Cerebellar cortex (tissue), 1 donor: ENCODE measurements at places on chromosomes 12 and 14.
A peak's percentile ranks its signal among the peaks of the same experiment; 100 is the strongest.

- DNase-seq = no peak
Measured at GRCh38 chr12:131861261-131862083, 33.0 kb upstream of the ULK1 start.

DNA sequence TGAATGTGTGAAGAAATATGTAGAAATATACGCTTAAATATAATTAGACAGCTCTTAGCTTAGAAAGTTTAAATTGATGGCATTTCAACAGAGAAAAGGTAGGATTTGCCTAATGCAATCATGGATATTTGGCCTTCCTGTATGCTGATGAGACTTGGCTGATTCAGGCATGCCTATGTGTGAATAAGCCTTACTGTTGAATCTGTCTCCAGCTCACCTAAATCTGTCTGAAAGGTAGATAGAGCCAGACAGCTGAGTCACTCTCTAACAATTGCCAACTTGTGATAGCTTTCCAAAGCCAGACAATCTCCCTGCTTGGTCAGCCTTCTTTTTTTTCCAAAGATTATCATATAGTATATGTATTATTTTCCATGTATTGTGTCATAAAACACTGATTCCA, 92.8 kb upstream of the FLRT2 start:
- DNase-seq = no peak

DNA sequence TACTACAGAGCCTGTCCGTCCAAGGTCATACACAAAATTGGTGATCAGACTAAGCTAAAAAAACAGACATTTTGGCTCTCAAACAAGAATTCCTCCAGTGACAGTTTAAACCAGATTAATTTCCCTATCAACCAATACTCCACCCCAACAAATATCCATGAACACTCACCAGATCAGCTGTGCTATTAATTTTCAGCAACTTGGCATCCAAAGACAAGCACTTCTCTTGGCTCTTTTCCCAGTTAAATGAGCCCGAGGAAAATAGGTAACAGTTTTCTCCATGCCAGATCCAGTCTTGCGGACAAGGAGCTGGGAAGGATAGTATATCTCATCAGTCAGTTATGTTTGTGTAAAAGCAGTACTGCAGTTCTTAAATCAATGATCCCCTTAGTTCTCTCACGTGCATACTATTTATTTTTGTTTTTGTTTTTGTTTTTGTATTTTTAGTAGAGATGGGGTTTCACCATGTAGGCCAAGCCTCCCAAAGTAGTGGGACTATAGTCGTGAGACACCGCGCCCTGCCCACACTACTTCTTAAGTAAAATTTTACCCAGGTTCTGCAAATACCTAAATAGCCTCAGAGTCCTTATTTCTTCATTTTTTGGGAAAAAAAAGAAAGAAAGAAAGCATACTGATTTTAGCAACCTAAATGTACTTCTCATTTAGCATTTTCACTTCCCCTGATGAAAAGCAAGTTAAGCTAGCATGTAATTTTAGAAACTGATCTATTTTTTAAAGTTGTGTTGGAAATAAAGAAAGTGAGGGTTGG, 11.1 kb downstream of the OLR1 start:
- DNase-seq = peak; percentile 12

GRCh38 chr12:108697905-108698304, 33.4 kb downstream of the CORO1C start:
- no peak for DNase-seq

- DNase-seq = no peak
Measured at GRCh38 chr12:12180136-12180535, 86.7 kb downstream of the LRP6 start.

DNA sequence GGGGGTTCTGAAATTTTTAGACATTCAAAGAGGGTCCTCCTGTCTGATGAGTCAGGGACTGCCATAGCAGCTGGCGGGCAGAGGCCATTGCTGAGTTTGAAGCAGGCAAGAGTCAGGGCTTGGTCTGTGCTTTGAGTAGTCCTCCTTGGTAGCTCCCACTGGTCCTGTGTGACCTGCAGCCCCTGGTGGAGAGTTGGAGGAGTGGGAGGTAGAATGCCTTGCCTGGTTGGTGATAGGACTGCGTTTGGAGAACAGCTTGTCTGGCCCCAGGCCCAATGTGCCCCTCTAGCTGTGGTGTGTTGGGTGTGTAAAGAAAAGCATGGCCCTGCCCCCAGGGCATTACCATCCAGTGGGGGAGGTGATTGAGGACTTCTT, 116.7 kb downstream of the BEGAIN start:
- no peak for DNase-seq

DNA sequence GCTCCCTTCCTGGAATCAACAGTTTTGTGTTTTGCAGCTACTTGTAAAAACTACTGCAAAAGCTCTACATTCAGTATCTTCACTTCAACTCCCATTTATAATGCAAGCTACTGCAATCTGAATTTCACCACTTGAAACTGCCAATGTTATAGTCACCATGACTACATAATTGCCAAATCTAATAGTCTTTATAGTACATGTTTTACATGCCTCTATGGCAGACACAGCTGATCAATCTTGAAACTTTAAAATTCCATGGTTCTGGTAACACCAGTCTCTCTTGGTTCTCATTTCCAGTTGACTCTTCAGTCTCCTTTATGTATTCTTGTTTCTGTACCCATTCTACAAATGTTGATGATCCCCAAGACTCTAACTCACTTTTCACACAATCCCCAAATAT, 185.9 kb downstream of the MED13L start:
- no peak for DNase-seq

- DNase-seq = no peak
Measured at GRCh38 chr12:262817-263216, at the start of gene SLC6A13. TSS of gene SLC6A13 (minus strand) at chr12:262836. CDS start at chr12:260052, 2,784 bp downstream.

DNA sequence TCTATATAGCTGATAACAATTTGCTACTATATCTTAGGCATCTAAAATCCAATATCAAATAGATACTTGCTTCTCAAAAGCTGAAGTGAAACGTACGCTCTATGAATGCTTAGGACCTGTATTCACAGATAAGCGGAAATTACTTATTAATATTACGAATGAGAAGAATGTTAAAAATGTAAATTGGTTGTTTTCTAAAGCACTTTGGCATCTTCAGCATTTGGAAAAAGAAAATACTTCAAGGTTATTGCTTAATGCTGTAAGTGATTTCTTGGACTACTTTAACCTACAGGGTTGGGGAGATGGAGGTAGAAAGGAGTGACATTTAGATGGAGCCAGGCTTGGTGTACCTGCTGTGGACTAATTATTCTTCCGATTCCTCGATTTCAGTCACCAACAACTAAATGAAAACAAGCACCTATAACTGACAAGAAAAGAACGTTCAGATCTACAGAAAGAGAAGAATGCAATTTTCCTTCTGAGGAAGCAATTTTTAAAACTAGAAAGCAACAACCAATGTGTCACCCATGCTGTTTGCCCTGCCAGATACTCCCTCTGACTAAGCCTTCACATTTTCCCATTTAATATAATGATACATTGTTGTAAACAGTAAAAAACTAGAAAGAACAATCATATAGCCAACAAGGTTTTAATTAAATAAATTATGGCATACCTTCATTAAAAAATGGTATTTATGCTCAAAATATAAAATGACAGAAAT, 49.3 kb downstream of the SLC25A21 start:
- DNase-seq = no peak

DNA sequence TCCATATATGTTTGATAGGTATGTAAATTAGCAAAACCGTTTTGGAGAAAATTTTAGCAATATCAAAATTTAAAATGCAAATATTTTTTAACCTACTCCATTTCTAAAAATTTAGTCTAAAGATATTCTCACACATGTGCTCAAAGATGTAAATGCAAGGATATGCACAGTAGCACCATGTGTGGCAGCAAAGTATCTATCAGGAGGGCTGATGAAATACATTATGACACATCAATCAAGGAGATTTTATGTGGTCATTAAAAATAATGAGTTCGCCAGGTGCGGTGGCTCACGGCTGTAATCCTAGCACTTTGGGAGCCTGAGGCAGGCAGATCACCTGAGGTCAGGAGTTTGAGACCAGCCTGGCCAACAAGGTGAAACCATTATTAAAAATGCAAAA, 8.0 kb upstream of the C1R start:
- no peak for DNase-seq

- DNase-seq = no peak
Measured at GRCh38 chr12:115103884-115104883, 420.2 kb upstream of the TBX3 start.

GRCh38 chr12:132503618-132504204, 13.8 kb downstream of the FBRSL1 start:
- no peak for DNase-seq

GRCh38 chr12:120356567-120357030, 12.4 kb downstream of the MSI1 start:
- DNase-seq = peak; percentile 89

- no peak for DNase-seq
Measured at GRCh38 chr14:93693914-93694313, 94.4 kb downstream of the PRIMA1 start.

DNA sequence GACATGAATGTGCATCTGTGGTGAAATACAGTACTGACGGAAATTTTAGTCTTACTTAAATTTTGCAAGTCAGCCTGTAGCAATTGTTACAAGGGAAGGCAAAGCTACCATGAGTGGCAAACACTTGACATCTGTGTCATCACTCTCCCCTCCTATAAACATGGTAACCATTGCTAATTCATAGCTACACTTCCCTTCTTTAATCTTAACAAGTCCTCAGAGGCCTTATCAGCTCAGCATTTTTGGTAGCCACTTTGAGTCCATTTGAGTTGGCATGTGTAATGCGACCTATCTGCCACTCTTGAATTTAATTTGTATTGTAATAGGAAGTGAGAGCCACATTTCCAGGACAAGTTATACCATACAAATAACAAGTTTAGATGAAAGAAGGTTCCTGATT, 218.1 kb downstream of the RMST start:
- DNase-seq = no peak

- DNase-seq = no peak
Measured at GRCh38 chr12:30622509-30622908, 73.2 kb downstream of the IPO8 start.

GRCh38 chr14:85514487-85514886, 15.5 kb upstream of the FLRT2 start:
- no peak for DNase-seq

GRCh38 chr12:57058454-57058853, 8.5 kb upstream of the MYO1A start:
- no peak for DNase-seq

DNA sequence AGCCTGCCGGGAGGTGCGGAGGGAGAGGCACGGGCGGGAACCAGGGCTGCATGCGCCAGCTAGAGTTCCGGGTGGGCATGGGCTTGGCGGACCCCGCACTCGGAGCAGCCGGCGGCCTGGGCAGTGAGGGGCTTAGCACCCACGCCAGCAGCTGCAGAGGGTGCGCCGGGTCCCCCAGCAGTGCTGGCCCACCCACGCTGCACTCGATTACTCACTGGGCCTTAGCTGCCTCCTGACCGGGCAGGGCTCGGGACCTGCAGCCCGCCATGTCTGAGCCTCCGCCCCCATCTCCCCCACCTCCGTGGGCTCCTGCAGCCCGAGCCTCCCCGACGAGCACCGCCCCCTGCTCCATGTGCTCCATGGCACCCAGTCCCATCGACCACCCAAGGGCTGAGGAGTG, 14.8 kb downstream of the CKAP4 start:
- DNase-seq = no peak

DNA sequence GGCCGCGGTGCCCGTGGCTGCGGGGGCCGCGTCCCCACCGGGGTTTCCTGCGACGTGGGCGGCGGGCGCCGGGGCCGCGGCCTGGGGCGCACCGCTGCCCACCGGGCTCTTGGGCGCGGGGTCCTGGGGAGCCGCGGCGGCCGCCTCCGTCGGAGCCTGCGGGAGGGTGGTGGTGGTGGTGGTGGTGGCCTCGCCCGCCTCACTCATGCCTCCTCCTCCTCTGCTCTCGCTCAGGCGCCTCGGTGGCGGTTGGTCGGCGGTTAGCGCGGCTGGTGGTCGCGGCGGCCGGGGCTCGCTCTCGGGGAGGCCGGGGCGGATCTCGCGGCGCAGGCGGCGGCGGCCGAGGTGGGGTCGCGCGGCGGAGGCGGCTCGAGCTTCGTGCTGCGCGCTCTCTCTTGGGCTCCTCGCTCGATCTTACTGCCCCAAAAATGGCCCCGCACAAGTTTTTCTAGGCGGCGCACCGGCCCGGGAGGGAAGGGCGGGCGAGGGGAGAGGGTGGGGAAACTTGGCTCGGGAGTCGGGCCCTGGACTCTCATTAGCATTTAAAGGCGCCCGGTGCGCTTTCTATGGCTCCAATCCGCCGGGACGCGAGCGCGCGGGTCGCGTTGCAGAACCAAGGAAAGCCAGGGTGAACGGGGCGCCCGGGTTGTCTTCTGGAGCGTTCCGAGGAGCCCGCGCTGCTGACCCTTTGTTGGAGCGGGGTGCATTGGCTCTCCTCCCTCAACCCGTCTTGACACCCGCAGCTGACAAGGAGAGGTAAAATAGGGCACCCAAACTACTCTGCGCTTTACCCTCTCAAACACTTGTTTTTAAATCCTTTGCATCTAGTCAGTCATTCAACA, at the start of gene YBX3:
Gene YBX3, minus strand, starts transcription at position 419 of the 842 bp plus-strand sequence. Its CDS starts 212 bp downstream, at position 207.
- peak; percentile 64 for DNase-seq

DNA sequence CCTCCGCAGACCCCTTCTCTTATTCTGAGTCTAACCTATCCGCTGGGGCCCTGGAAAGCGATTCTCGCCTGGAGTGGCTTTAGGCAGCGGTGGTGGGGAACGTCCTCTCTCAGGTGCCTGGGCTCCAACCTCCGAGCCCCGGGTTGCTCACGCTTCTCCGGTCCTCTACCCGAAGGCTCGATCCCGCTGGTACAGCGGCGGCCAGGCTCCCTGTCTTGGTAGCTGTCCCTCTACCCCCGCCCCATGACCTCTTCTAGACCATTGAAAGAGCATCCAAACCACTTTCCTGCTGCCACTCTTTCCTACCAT, 505 bp upstream of the HEBP1 start:
- no peak for DNase-seq

DNA sequence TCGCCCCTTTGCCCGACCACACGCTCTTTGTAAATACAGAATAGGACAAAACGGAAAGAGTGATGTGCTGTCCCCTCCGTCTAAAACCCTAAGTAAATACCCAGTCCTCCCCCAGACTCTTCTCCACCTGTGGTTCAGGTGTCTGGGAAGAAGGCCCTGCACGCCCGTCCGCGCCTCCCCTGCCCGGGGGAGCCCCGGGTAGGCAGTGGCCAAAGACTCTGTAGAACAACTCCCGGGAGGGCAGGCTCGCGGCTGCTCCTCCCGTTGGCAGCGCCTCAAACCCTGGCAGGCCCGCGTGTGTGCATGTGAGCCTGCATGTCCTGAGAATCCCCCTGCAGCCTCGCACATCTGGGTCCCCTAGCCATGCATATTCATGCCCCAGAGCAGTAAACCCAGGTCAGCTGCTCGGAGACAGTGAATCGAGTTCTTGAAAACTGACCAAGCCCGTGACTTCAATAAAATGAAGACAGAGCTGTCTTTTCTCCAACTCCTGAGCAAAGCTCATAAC, 165.8 kb downstream of the MON2 start:
- peak; percentile 76 for DNase-seq

DNA sequence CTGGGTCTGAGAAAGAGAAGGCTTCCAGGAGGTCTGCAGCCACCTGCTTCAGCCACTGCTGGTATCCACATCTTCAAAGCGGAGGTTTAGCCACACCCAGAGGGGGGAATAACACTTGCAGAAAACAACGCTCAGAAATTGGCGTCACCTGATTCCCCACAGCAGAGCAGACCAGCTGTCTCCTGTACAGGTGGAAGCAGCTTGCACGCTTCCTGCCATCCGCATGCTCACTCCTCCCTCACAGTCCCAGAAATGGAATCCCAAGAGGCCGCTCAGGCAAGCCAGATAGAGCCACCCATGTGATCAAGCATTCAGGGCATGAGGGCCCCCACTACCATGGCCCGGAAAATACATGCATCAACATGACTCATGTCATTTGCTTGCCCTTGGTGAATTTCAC, 112.2 kb upstream of the DIO3 start:
- DNase-seq = peak; percentile 12

- DNase-seq = no peak
Measured at GRCh38 chr14:77883131-77883846, 83.4 kb downstream of the ADCK1 start.

GRCh38 chr12:104605685-104606084, 148.9 kb downstream of the CHST11 start:
- DNase-seq = no peak
